ENCODE measurements at places on chromosomes 3 and 15. TPM values are rescaled to one million over a fixed set of nuclear protein-coding genes. Genes with fewer than 3 reads are reported as not detected.

DNA sequence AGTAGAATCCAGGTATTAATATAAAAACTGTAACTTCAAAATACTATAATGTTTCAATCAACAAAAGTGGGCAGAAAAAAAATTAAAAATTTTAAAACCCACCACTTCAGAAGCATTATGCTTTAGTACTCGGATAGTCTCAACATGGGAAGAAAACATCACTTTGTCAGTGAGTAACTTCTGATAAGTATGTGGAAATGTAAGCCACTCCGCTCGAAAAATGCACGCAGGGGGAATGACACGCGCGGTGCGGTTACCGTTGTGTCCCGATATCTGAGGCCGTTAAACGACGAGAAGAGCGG lies 656 bp downstream of the NGLY1 start:
- no peak for DNase-seq

The ROPN1B gene
- not detected for total RNA-seq

DNA sequence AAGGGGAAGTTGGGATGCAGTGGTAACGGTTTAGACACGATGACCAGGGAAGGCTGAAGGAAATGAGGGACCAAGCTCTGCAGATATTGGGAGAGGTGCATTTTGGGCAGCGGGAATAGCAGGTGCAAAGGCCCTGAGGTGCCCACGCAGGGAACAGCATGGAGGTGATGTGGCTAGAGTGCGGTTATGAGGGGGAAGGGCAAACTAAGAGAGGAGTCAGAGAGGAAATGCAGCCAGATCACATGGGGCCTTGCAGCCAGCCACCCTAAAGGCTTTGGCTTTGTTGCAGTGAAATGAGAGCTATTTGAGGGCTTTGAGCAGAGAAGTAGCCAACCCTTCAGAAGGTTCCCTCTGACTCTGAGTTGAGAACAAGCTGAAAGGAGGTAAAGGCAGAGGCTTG lies 2.6 kb downstream of the SPATA12 start:
- DNase-seq, result no peak

DNA sequence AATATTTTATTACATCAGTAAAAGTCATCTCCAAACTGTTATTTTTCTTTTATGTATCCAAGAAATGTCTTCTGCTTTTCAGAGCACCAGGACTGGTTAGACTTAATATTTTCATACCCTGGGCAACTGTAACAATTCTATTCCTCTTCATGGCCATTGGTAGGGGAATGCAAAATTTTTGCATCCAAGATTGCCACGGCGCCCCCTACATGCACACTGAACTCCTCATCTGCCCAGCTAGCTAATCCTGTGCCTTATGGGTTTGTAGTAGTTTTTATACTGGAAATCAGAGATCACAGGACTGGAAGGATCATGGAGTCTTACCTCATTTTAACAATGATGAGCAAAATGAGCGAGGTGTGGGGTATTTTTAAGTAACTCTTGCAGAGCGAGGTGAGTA lies 74.2 kb downstream of the CRTC3 start:
- peak; percentile 53 for DNase-seq

The CCR3 gene
- not detected for total RNA-seq

- no peak for DNase-seq
Observed at GRCh38 chr3:30711151-30711550, 104.8 kb downstream of the TGFBR2 start.

GRCh38 chr3:194935061-194935460 lies 249.4 kb downstream of the FAM43A start:
- no peak for DNase-seq

GRCh38 chr15:85380812-85381642 lies 624 bp downstream of the AKAP13 start:
- peak; percentile 66 for DNase-seq

The SAXO2 gene
- total RNA-seq, result 3.0 TPM

The PLIN1 gene
- total RNA-seq, result 11.2 TPM

DNA sequence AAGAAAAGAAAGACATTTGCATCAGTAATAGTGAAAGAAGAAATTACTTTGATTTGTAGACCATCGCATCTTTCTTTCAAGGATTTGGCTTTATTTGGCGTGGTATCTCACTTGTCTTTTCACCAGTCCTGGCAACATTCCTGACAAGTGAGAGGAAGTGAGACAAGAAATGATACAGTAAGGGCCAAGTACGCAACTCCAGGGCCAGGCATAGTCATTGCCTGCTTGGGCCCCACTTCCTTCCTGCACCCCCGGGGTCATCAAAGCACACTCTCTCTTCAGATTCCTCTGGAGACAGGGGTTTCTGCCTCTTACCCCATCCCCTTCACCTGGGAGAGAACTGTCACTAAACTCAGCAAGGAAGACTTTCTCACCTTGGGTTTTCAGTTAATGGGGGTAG lies 55.1 kb downstream of the CD47 start:
- no peak for DNase-seq

- no peak for DNase-seq
Observed at GRCh38 chr15:40845036-40845435, 1.2 kb downstream of the SPINT1 start.

DNA sequence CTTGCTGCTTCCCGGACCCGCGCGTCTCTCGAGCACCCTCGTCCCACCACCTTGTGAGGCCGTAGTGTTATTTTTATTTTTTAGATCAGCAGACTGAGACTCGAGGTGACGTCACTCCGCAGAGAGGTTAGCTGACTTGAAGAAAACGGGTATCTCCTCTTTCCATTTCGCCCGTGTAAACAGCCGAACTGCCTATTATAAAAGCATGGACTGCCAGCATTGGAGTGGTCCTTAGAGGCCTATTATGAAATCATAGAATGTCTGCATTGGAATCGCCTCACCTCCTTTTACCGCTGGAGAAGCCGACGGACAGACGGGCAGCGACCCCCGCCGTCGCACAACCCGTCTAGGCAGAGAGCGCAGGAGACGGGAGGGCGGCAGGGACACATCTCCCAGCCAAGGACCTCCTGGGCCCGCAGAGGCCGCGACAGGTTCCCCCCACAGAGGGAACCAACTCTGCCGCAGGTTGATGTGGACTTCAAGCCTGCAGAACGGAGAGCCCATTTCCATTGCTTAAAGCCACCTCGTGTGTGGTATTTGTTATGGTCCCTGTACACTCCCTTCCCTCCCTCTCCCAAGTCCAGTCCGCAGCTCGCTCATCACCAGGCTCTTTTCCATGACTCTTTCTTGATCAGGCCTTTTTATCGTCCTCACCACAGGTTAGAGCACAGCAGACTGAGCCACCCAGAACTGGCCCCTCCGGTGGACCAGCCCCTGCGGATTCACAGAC lies 540 bp upstream of the PPP1R2 start:
- peak; percentile 35 for DNase-seq

The ROBO1 gene
- total RNA-seq, result 8.6 TPM

GRCh38 chr3:16514021-16514700 lies 662 bp upstream of the RFTN1 start:
- DNase-seq, result no peak

GRCh38 chr15:51240066-51240465 lies 98.3 kb downstream of the CYP19A1 start:
- no peak for DNase-seq

DNA sequence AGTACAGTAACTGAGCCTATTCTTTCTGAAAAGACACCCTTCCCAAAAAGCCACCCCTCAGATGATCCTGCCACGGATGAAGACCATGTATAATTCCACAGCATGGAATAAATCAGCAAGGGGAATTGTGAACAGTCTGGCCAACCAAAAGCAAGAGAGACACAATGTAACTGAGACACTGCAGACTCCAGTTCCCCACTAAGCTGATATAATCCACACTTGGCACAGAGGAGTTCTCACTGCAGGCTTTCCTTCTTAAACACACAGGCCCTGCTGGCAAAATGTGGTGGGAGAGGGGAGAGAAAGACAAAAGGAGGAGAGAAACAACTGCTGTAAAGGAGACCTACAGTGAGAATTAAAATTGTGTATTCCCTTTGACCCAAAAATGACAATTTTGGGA lies 12.7 kb downstream of the GPR156 start:
- no peak for DNase-seq

DNA sequence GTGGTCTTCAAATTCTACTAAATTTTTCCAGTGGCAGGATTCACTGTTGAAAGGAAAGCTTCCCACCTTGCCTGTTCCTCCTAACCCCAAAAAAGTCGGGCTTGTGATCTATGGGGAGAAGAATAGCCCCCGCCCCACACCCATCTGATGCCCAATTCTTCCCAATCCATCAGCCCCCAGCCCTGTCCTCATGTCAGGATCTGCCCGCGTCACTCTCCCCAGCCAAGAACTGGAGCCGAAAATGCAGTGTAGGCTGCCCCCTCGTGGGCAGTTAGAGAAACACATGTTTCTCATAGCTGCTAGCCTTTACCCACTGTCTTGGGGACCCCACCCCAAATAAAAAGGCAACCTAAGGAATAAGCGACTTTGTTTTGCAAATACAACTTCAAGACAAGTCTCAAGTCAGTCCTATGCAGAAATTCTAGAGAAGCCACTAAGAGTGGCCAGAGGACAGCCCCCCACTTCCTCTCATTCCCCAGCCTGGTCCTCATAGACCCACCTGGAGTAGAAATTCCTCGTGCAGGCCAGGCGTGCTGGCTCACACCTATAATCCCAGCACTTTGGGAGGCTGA lies 13.0 kb upstream of the CSK start:
- peak; percentile 66 for DNase-seq

The ZIC1 gene
- total RNA-seq, result not detected

DNA sequence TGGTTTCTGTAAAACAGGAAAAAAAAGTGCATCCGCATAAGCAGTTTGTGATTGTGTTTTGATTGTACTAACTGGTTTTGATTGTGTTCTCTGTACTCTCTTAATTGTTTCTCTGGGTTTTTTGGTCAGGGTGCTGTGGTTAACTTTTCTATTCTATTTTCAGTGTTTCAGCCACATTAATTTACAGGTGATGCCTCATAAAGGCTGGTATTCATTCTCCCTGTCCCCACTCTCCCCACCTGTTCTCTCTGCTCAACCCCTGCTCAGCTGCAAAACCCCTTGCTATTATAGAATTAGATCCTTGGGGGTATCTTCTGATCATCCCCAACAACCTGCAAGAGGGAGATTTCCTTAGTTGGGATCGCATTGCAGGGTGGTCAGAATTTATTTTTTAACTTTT lies 285.4 kb upstream of the AZI2 start:
- DNase-seq, result no peak

DNA sequence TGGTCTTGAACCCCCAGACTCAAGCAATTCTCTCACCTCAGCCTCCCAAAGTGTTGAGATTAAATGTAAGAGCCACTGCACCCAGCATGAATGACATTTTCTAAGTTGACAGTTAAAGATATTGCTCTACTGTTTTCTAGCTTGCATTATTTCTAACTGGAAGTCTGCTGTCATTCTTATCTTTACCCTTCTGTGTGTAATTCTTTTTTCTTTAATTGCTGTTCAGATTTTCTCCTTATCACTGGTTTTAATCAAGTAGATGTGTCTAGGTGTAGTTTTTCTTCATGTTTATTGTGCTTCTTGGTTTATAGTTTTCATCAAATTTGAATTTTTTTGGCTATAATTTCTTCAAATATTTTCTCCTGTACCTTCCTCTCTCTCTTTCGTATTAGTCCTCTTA lies 4.9 kb downstream of the PARP15 start:
- DNase-seq, result no peak

Measured in transverse colon (tissue), 4 donors.